Forelimb muscle (tissue), 1 donor: ENCODE measurements at places on chromosomes 3 and 15. TPM values are rescaled to one million over a fixed set of nuclear protein-coding genes. Genes with fewer than 3 reads are reported as not detected.

DNA sequence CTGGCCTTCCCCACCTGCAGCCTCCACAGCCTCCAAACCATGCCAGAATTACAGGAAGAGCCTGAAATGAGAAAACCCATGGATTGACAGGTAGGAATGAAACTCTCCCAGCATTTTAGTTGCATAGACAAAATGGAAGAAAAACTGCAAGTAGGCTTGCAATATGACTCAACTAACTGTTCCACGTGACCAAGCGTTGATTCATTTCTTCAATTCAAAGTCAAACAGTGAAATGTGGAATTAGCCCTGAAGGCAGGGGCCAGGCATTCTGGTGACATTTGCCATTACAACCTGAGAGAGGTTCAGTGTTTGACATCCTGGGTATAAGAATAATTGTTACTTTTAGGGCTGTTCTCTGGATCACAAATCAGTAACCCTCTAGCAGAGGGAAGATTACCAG lies 676.5 kb upstream of the CFAP20DC start:
- no peak for DNase-seq

Gene PLAAT1
- 24.4 TPM for polyA plus RNA-seq

- no peak for DNase-seq
Measured at GRCh38 chr3:11385891-11386290, 113.7 kb downstream of the ATG7 start.

Gene RBP2
- polyA plus RNA-seq, result 0.32 TPM

Gene CAPN3
- polyA plus RNA-seq, result 495 TPM

DNA sequence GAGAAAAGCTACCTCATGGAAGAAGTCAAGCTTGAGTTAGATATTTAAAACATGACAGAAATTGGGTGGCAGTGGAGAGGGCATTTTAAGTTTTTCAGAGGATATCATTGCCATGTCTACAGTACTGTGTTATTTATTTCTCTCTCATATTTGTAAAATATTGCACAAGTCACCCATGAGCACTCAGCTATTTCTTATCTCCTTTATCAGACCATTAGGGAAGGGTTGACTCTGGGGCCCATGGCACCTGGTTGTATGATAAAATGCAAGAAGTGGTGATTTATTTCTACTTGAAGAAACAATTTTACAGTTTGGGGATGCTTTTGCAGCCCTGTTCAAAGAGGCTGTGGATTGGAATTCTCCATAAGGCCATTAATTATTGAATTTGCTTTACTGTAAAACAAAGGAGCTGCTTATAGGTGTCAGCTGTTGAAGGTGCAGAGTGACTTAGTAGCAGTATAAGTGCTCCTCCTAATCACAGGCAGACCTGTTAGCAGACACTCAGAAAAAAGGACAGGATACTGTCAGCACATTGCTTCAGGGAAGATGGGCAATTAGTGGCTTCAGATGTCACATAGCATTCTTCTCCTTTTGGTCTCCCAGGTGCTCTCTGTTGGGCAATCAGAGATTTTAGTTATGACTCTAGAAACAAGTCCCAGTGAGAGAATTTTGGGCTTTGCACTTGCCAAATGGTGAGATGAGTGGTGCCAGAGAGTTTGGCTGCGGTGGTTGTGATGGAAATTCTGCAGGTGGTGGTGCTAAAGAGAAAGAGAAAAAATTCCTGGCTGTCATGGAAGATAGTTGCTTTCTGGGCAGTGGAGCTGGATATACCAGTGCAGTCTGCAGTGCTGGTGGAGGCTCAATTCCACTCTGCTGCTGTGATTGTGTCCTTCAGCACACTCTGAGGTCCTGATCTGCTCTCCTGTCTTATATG lies 129.7 kb upstream of the ROPN1 start:
- DNase-seq, result no peak

GRCh38 chr3:114213627-114214541 lies 23.5 kb downstream of the ZNF80 start:
- DNase-seq, result no peak

DNA sequence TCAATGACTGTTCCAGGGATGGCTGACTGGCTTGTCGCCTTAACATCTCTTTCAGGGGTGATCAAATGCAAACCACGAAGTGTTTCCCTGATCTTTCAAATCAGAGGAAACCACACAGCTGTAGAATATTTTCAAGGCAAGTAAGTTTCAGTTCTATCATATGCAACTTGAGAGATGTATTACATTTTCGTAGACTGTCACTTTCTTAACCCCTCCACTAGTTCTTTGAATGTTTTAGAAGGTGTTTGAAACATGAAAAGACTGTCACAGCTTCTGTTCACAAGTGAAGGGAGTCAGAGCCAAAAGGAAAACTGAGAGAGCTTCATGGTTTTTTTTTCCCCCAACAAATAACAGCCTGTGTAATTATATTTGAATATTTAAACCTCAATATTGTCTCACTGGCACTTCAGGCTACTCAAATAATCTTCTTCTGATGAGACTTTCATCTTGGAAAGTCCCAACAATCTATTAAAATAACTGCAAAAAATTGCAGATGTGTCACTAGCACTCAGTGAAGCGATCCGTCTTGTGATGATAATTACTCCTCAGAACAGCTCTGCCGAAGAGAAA lies 25.9 kb upstream of the CAPN7 start:
- no peak for DNase-seq

GRCh38 chr3:122365073-122365472 lies 18.0 kb downstream of the MIX23 start:
- no peak for DNase-seq

DNA sequence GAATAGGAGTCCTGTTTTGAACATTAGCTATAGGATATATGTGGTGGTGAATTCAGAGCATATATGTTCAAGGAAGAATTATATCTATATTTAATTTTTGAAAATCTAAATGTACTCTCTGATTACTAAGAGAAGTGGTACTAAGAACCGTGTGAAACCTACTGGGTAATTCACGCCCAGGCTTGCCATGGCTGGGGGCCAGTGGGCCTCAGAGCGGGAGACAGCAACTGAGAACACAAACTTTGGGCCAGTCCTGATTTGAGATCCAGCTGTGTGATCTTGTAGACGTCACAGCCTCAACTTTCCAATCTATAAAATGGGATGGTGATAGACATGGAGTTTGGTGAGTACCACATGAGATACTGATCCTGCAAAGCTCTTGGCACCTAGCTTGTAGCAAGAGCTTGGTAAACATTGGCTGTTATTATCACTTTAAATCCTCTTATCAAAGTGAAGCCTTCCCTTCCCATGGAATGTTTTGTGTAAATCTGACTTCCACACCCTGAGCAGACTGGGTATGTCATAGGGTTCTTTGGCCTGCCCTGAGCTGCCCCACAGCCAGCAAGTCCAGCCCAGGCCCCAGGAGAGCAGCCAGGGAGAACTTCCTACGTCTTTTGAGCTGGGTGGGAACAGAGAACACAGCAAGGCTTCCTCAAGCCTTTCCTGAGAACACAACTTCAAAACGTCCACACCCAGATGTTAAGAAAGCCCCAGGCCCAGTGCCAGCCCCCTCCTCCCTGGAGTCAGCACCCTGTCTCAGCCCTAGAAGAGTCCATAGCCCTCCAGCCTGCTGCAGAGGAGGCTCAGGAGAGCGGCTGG lies 8.2 kb upstream of the PAQR5 start:
- no peak for DNase-seq

Gene ATP8B4
- 1.9 TPM for polyA plus RNA-seq

DNA sequence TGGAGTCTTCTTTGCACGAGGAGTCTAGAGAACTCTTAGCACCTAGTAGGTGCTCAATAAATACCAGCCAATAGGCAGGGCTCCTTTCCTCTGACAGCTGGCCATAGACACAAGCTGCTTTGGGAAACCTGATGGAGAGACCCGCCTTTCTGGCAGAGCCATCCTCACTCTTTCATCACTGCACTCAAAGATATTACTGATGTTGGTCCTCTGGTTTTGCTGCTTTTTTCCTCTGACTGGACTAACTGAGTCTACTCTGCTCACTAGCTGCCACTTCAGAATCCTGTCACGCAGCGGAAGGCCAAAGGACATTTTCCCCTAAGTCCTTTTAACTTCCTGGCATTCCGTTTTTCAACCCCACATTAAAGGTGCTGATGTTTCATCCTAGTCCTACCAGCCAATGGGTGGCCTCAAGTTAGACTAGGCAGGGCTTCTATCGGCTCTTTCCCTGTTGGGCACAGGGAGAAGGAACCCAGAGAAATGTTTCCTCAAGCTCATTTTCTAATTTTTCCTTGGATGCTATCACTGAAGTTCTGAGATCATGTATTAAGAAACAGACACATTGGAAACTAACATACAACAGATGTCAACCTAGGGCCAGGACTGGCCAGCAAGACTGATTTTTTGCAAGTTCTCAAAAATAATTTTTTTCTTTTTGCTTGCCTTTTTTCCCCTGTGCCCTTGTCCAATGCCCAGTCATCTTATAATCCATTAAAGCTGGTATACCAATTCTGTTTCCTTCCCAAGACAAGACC lies 132.8 kb upstream of the ICE2 start:
- DNase-seq, result no peak

DNA sequence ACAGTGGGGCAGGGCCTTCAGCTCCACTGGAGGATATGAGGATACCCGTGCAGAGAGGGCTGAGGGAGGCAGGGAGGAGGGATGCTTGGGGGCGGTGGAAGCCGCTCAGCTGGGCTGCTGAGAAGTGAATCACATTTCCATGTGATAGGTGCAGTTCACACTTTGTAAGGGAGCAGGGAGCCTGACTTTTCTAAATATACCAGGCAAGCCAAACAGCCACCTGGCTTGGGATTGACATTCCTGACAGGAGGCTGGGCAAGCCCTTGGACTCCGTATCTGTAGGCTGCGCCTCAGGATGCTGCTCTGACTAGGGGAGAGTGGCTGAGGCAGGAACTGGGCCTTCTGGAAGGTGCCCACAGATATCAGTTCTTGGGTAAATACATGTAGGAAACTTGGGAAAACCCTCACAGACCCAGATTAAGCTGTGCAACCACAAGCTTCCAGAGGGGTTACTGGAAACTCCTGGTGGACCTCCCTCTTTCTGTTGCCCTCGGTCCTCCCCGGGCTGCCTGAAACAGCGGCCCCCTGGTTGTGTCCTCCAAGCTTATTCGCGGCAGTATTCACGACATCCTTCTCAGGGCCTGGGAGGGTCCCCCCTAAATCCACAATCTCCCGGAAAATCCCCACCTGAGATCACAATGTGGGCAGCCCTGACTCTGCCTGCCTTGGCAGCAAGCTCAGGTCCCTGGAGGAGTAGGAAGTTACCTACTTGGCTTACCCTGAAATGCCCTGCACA lies 33.0 kb upstream of the ADCY5 start:
- DNase-seq, result no peak

DNA sequence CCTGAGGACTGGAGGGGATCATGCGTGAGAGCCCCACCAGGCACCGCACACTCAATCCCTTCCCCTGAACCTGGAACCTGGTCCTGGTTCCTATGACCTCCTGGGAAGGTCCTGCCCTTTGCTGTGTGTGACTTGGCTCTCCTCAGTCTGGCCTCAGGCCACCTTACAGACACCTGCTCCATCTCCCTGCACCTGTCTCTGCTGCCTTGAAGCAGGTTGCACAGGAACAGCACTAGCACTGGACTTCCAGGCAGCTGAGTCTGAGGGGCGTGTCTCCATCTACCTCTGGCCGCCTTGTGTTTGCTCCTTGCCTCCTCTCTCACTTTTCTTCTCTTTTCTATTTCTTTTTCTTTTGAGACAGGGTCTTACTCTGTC lies 15.4 kb downstream of the PSTPIP1 start:
- no peak for DNase-seq

- DNase-seq, result no peak
Measured at GRCh38 chr3:179563271-179563783, 601 bp downstream of the ACTL6A start.

- DNase-seq, result no peak
Measured at GRCh38 chr3:141860086-141860669, 16.3 kb upstream of the ATP1B3 start.

DNA sequence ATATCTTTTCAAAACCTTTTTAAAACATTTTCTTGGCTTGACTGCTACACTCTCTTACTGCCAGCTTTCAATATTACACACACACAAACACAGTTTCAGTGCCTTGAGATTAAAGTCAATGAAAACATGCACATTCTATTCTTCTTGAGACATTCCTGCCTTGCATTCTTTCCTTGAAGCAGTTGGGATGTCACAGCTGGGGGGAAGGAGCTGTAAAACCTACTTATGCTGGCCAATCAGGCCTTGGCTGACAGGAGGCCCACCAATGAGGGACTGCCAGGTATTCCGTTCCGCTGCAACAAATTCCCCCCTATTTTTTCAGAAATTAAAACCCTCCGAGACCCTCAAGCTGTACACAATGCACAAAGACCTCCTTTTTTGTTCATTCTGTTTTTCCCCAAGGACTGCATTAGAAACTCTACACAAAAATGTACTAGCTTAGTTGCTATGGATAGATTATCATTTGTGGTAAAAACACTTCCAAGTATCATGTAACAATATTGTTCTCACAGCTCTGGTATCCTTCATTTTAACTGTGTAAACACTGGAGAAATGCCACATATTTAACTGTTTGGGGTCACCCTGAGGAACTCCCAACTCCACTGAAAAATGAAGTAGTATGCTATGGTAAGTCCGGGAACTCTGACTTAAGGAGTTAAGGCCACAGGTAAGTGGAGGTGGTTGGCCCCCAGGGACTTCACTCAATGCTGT lies 18.5 kb downstream of the FSTL1 start:
- no peak for DNase-seq

DNA sequence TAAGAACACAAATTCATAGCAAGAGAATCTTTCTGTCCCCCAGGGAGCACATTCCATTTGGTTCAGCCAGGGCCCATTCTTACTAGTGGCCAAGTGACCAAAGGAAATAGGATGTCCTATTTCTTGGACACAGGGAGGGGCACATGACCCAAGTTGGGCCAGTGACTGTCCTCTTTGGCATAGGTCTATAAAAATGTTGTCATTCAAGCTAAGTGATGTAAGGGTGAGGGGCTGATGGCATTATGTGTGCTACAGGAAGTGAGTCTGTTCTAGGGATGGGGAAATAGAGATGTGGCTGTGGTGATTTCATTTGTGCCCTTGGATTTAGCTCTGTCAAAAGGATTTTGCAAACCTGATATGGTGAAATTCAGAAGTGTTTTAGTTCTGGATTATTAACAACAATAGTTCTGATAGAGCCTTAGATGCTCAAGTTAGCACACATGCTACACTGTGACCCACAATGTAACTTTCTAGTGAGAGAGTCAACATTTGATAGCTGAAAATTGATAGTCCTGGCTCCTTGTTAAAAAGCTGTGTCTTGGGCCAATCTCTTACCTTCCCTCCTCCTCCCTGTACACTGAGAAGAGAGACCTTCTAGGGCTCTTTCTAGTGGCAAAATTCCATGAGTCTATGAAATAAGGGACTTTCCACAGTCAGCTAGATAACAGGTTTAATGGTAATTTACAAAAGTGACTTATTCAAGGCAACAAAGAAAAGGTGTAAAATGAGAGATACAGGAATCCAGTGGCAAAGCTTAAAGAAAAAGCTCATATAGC lies 117.2 kb downstream of the THRB start:
- no peak for DNase-seq

Gene DUOX2
- 0.04 TPM for polyA plus RNA-seq

DNA sequence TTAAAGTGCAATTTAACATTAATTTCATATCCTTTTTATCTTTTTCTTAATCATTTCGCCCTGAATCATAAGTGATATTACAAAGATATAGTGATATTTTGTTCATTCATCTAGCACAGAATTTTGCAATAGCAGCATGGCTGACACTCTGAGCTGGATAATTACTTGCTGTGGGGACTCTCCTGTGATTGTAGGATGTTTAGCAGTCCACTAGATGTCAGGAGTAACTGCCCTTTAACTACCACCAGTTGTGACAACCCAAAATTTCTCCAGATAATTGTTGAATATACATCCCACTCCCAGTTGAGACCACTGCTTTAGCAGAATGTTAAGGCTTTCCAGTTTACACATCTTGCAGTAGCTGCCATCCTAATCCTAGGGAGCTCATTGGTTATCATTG lies 196.8 kb upstream of the MBNL1 start:
- no peak for DNase-seq
